Activated CD8-positive, alpha-beta memory T cell treated with anti-CD3 and anti-CD28 coated beads for 1 hour (primary cell): ENCODE measurements at places on chromosomes 1 and 21.

DNA sequence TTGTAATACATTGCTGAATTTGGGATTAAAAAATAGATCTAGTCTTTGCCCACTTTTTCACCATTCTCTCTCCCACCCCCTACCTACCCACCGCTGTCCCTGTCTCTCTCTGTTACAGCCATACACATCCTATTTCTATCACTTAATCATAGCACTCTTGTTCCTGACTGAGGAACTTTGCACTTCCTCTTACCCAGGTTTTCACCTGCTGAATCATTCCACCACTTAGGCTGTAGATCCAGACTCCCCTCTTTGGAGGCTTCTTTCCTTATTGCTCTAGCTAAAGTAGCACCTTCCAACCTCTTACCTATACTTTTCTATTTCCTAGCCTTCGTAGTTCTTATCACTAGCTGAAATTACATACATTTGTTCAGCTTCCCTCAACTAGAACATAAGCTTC, 59.6 kb downstream of the ATP6V1G3 start:
- DNase-seq, result no peak

GRCh38 chr1:8430476-8430875, 112.6 kb downstream of the SLC45A1 start:
- no peak for DNase-seq

DNA sequence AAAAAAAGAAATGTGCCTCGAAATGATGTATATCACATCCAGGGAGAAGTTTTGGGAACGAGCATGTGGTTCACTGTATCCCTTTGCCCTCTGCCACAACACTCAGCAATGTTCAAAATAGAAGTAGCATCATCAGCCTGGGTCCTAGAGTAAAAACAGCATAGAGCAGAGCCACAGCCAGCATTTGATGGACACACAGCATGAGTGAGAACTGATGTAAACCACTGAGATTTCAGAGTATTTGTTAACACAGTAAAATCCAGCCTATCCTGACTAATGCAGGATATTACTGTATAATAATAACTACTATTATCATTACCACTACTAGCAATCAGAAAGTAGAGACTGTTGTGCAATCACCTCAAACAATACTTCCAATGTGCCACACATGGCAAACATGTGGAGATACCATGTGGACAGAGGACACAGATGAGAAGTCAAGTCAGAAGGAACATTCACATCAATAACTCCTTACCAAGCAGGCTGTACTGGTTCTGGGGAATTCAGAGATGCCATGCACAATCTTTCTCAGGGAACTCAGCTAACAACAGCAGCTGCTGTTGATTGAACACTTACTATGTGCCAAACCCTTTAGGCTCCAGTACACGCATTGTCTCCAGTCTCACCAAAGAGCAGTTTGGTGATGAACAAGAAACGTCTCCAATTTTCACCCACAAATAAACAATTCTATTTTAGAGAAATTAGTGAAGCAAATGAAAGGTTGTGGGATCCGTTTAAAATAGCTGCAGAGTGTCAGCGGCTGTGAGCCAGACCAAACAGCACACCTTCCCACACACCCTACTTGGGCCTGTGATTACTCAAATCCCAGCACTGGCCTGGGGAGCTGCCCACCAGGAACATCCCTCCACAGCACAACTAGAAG, 16.6 kb upstream of the GFI1 start:
- DNase-seq, result no peak

DNA sequence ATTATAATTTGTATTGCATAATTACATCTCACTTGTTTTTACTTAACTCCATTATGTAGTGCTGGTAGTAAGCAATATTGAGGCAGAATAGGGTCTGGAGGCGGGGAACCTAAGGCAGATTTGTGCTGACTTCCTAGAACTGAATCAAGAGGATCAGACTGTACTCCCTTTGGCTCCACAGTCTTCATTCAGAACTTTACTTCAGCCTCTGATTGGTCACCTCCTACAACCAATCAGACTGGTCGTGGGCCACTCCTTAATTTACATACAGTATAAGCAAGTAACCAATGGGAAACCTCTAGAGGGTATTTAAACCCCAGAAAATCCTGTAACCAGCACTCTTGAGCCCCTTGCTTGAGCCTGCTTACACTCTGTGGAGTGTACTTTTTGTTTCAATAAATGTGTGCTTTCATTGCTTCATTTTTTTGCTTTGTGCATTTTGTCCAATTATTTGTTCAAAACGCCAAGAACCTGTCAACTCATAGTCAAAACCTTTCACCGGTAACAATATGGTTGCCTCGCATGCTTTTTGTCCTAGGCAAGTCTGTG, 31.6 kb downstream of the ZBTB8OS start:
- no peak for DNase-seq

- DNase-seq, result no peak
Measured at GRCh38 chr21:46081862-46082712, 15.8 kb upstream of the COL6A2 start.

DNA sequence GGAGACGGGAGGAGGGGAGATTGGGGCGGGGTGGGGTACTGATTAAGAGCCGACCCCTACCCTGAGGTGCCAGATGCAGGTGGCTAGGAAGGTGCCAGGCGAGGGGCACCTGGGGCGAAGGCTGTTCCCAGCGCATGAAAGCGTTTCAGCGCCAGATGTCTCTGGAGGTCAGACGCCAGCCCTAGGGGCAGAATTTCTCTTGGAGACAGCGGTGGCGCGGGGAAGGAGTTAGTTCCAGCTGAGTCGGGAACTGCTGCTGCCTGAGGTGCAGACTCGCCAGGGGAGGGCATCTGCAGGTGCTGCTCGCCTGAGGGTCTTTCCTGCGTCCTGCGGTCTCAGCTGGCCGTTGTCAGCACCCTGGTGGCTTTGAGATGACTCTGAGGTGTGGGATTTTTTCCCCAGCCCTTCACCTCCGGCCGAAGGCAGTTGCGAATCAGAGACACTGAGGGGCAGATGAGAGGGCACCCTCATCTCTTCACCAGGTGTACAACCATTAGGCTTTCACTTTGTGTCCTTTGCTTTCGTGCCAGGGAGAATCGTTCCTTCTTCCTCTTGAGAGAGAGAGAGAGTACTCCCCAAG, 539 bp downstream of the CGN start:
- DNase-seq, result no peak

GRCh38 chr1:218164930-218165700, 120.0 kb upstream of the RRP15 start:
- DNase-seq, result no peak

- no peak for DNase-seq
Measured at GRCh38 chr21:21200103-21200938, 202.1 kb downstream of the NCAM2 start.

- DNase-seq, result no peak
Measured at GRCh38 chr1:170030212-170030611, 44.3 kb downstream of the KIFAP3 start.

DNA sequence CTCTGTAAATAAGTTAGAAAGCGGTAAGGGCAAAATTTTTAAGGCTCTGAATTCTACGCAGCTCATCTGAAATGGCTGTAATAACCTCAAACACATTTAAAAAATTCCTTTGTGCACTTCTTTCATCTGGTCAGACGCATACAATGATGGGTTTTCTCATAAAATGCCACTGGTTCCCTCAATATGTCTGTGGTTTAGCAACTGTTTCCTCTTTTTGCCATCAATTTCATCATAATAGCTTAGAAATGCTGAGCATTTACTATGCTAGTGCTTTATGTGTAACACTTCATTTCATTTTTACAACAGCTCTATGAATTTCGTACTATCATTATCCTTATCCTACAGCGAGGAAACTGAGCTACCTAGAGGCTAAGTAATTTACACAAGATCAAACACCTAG, 35.3 kb upstream of the DMRTA2 start:
- no peak for DNase-seq

DNA sequence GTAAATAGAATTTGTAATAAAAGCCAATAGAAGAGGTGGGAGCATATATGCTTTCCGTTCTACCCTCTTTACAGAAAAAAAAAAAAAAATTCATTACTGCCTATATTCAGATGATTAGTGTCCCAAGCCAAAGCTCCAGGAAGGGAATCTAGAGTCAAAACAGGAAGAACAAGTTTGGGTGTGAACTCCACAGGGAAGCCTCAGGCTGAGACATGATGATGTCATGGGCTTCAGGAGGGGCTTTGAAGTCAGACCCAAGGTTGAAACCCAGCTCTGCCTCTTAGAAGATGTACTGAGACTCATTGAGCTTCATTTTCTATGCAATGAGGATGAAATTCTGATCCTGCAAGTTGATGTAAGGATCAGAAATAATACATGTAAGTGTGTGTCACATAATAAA, 250.0 kb upstream of the ADGRL2 start:
- DNase-seq, result no peak

DNA sequence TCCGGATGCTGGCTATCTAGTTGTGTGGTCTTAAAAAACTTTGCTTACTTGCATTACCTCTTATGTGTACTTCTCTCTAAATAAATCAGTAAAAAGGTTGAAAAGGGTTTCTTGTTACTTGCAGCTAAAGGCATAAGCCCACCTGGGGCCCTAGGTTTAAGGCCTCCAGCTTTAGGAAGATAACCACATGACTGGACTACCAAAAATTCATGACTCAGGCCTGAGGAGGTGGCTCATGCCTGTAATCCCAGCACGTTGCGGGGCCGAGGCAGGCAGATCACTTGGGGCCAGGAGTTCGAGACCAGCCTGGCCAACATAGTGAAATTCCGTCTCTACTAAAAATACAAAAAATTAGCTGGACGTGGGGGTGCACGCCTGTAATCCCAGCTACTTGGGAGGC, 142.9 kb downstream of the APP start:
- DNase-seq, result no peak

DNA sequence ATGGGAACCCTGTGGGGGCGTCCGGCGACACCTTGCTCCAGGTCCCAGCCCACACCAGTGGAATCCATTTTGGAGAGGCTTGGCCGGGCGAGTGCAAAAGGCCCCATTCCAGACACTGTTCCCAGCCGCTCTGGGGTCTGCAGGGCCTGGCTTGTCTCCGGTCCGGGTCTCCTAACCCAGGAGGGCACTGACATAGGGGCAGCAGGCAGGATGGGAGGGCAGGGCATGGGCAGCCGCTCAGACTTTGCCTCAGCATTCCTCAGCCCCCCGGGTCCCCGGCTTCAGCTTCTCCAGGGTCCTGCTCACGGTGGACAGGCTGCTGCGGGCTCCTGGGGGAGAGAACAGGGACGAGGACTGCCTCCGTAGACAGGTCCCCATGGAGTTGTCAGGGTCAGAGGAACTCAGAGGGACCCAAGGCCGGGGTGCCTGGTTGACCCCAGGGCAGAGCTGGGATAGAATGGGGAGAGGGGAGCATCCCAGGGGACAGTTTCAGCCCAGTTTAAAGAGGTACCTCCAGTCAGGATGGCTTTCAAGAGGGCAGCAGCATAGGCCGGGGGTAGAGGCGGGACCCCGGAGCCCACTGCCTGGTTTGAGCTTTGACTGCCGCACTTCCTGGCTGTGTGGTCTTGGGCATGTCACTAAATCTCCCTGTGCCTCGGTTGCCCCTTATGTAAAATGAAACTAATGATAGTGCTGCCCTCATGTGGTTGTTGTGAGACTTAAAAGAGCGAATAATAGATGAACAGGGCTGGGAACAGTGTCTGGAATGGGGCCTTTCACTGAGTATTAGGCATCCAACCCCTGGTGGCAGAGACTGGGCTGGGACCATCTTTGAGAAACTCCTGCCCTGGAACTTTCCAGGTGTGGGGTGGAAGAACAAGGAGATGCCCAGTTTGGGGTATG, 3.7 kb downstream of the KNCN start:
- no peak for DNase-seq

GRCh38 chr1:59455206-59455605, 158.3 kb downstream of the FGGY start:
- no peak for DNase-seq
